ENCODE measurements at places on chromosomes 4 and X.

- no peak for DNase-seq
Observed at GRCh38 chrX:119991005-119991787, 47.6 kb upstream of the NKAP start.

DNA sequence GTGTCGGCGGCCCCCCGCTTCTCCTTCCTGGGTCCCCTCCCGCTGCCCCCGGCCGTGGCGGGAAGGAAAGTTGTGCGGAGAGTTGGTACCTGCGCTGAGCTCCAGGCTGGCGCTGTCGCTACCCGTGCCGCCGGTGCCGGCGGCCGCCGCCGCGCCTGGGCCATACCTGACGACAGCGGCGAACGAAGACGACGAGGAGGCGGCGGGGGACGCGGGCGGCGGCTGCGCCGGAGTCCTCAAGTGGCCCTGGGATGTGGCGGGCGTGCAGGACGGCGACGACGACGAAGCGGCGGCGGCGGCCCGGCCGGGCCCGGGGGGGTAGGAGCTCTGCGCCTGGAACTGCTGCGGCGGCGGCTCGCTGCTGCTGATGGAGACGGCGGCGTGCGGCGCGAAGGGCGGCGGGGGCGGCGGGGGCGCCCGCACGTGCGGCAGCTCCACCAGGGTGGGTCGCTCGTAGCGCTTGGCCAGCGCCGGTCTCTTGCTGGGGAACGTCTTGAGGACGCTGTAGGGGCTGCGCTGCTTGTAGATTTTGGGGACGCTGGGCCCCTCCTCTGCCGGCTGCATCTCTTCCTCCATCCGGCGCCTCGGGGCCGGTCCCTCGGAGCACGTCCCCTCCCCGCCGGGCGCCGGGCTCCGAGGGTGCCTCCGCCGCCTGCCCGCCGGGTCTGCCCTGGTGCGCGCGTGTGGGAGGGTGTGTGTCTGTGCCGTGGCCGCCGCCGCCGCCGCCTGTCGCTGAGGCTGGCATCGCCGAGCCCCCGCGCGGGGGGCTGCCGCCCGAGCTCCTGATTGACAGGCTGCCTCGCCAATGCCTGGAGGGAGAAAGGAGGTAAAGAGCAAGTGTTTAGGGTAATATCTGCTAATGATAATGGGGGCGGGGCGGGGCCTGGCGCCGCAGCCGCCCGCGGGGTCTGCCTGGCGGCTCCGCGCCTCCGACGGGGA, 618 bp downstream of the BEND4 start:
- DNase-seq, result no peak

- no peak for DNase-seq
Observed at GRCh38 chr4:103091601-103092223, 7.9 kb downstream of the BDH2 start.

- no peak for DNase-seq
Observed at GRCh38 chr4:7539659-7540058, 104.9 kb upstream of the PSAPL1 start.

GRCh38 chr4:55820279-55820678, 689 bp downstream of the EXOC1L start:
- DNase-seq, result no peak

- no peak for DNase-seq
Observed at GRCh38 chr4:145840162-145840768, 98.4 kb downstream of the ZNF827 start.

- DNase-seq, result no peak
Observed at GRCh38 chrX:86369847-86370630, 221.8 kb downstream of the DACH2 start.

DNA sequence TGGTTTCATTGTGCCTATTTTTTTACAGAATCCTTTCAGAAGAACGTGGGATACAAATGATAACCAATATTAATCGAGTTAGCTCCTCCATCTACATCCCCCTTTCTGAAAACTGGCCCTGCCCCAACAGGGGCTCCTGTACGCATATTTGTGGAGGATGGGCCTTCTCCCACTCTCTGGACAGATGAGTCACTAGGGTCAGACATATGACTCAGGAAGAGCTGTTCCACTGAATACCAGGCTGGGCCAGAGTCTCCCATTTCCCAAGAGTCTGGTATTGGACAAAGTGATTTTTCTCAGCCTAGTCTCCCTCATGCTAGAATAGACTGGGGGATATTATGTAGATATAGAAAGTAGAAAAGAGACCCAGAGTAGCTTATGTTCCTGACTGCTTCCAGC, 142.4 kb downstream of the TSPAN5 start:
- no peak for DNase-seq

DNA sequence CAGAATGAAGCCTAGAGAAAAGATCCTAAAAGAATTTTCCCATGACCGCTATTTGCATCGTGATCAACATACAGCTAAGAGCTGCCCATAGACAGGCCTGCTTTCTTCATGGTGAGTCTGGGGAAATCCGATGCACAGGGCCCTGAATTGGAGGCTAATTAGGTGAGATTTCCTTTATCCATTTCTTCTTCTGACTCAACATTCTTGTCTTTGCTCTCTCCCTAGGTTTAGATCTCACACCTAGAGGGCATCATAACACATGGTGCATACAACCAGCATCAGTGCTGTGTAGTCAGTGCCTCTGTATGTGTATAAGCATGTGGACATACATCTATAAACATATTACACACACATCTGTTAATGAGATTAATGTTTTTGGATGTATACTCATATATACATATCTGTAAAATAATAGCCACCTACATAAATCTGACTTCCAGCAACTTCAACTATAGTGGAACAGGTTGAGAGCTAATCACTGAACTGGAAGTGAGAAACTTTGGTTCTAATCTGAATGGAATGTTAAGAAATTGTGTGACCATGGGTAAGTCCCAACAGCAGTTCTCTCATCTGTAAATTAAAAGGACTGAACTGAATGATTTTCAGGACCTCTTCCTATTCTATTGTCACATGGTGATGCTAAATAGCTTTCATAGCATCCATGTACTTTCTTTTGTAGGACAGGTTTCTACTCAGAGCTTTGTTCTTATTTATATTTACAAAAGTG, 17.5 kb downstream of the GATB start:
- no peak for DNase-seq

DNA sequence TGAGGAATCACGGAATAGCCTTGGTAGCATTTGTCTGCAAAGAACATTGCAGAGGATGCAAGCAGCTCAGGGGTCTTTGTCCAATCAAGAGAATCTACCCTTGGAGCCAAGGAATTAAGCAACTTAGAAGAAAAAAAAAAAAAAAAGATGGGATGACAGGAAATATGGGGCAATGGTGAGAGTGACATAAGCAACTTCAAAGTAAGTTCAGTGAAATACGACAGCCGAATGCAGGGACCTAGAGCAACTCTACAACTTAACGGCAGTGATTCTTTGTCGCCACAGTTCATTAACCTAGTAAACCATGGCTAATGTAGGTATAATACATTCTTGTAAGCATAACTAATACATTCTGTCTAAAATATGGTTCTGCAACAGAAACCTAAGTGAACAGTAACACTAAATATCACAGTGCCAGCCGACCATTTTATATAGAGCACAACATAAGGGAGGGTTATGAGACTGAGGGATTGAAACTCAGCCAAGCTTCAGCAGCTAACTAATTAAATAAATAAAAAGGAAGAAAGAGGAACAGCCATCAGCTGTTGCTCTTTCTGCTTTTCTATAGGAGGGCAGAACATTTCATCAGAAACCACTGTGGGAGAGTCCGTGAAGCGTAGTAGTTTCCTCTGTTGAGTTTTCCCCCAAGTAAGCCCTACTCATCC, 74.7 kb downstream of the PPARGC1A start:
- no peak for DNase-seq

DNA sequence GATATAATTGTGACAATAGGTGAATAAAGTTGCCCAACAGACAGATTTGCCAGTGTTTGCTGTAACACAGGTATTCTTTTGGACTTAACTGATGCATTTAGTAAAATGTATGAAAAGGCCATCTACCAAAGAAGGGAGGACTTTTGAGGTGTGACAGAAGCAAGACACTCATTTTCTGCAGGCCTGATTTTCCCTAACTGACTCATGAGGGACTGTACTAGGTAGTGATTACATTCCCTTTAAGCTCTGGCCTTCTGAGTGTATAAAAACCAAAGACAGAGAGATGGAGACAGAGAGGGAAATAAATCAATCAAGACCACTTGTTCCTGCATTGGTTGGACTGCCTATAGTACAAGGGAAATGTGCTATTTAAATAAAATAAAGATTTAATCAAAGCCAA, 150.8 kb upstream of the GALNT7 start:
- DNase-seq, result no peak

GRCh38 chrX:10506781-10507180, 113.6 kb downstream of the MID1 start:
- DNase-seq, result no peak

DNA sequence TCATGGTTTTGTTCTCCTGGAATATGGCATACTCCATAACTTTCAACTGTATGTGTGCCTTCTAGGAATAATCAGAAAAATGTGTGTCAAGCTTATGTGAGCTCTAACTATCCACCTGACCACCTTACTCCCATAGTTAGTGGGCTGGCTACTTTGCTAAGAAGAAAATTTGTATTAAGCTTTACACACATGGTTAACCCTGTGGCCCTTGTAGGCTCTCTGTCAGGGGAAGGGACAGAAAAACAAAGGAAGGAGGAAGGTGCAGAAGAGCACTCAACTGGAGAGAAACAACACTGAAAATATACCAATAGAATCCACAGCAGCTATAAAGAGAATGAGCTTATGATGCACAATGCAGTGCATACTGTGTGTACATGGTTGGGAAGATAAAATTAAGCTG, 84.6 kb downstream of the PPP3CA start:
- no peak for DNase-seq

GRCh38 chrX:22399437-22400192, 126.9 kb downstream of the CBLL2 start:
- DNase-seq, result no peak

- no peak for DNase-seq
Observed at GRCh38 chrX:22345884-22346283, 73.2 kb downstream of the CBLL2 start.

DNA sequence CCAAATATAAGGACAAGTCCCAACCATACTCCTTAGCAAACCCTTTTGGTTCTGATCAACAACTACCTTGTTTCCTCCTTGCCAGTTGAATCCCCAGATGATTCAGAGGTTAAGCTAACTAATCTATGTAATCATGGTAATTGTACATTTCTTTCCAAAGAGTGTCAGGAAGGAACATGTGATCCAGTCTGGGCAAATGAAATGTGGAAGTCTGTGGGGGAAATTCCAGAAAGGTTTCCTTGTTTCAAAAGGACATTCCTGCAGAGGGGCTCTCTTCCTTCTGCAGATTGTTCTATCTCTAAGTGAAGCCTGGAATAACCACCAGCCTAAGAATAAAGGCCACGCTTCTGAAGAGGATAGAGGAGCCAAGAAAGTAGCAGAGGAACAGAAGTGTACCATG, 7.0 kb downstream of the PRSS12 start:
- no peak for DNase-seq

GRCh38 chr4:77007358-77008230, 58.0 kb downstream of the SEPTIN11 start:
- DNase-seq, result no peak

DNA sequence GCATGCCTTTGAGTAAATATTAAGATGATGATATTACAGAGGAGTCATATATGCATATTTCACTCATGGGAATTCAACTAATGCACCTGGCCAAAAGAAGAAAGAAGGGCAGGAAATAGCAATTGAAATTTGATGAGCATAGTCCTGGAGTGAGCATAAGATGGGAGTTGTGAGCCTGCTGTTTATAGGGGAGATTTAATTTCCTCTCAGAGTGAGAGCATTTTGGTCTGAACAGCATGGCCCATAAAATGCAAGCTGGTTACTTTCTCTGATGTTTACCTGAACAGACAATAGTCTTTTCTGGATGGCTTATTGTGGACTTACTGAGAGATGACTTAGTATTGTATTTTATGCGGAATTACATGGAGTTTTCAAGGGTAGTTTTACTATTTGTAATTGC, 53.6 kb downstream of the FHIP1A start:
- no peak for DNase-seq

DNA sequence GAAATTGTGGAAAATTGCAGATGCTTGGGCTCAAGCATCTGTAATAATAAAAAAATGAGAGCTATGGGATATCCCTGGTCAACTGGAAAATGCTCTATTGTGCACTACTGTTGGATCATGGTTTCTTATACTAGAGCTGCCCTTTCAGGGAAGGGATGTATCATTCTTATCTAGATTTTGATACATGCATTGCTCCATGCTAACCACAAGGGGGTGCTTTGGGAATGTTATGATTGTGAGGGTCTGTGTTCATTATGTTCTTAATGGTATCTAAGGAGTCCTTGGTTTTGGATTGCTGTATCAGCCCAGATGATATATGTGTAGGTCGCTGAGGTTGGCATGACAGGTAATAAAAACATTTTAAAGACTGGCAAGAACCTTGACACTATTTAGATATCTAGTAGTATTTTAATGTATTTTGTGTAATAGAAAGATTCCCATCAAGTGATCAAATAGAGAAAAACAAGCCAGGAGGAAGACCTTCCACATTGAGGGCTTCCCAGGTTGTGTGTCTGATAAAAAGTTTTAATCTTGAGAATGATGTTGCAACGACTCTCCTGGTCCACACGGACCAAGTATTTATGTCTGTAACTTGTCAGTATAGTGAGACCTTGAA, 49.2 kb upstream of the TLR2 start:
- DNase-seq, result no peak

GRCh38 chr4:139763672-139764071, 98.1 kb downstream of the MGST2 start:
- no peak for DNase-seq

GRCh38 chr4:21664355-21664754, 284.2 kb downstream of the KCNIP4 start:
- no peak for DNase-seq

GRCh38 chrX:20594985-20595384, 328.3 kb upstream of the RPS6KA3 start:
- no peak for DNase-seq

DNA sequence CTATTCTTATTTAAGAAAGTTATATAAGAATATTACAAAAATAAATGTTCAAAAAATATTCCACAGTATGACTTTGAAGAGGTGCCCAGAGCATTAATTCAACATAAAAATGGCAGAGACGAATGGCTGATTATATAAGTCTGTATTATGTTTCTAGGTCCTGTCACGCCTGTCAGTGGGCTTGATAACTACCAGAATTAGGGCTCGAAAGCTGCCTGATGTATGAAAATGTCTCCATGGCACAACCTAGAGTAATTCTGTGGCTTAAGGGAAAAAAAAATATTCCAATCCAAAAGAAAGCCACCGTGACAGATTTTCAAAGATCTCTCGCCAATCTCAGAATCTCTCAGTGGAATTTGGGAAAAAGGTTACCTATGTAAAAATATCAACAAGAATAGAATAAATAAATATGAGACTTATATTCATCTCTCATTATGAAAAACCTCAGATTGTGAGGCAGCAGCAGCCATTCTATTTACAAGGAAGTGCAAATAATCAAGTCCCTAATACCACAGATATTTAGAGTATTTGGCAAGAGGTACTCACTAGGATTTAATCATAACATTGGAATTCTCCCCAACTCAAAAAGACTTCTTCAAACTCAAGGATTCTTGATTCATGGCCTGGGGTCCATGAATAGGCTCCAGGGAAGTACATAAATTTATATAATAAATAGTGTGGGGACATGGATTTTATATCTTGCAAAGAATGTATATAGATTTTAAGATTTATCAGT, 489.1 kb upstream of the INTU start:
- no peak for DNase-seq

Data from esophagus squamous epithelium (tissue), 5 donors.